ENCODE measurements at places on chromosomes 5 and 9. TPM values are rescaled to one million over a fixed set of nuclear protein-coding genes. Genes with fewer than 3 reads are reported as not detected.

BTNL3 gene
- total RNA-seq = not detected

TNC gene
- total RNA-seq = 1.2 TPM

MTX3 gene
- total RNA-seq = 8.8 TPM

TMEM252 gene
- total RNA-seq = not detected

NTRK2 gene
- total RNA-seq = 5.4 TPM

HAPLN1 gene
- 7.4 TPM for total RNA-seq

OR1J4 gene
- total RNA-seq = not detected

ACTBL2 gene
- not detected for total RNA-seq

ENTREP1 gene
- total RNA-seq = not detected

ELAVL2 gene
- total RNA-seq = 0.77 TPM

PCDHGA10 gene
- total RNA-seq = 6.9 TPM

SLC1A3 gene
- 18.7 TPM for total RNA-seq

AJM1 gene
- total RNA-seq = 2.0 TPM

PLAC8L1 gene
- not detected for total RNA-seq

MAPK9 gene
- 20.4 TPM for total RNA-seq

PHF24 gene
- 1.0 TPM for total RNA-seq

ECSCR gene
- 1.0 TPM for total RNA-seq

PLEKHG4B gene
- not detected for total RNA-seq

AGXT2 gene
- not detected for total RNA-seq

PRR16 gene
- total RNA-seq = 18.0 TPM

BRD3OS gene
- total RNA-seq = 26.0 TPM

RNF180 gene
- total RNA-seq = 3.8 TPM

TAS2R1 gene
- total RNA-seq = not detected

GDA gene
- not detected for total RNA-seq

HARS1 gene
- total RNA-seq = 51.8 TPM

FOXD4L3 gene
- total RNA-seq = not detected

TEX48 gene
- not detected for total RNA-seq

FOXD1 gene
- total RNA-seq = 8.9 TPM

ADCY2 gene
- total RNA-seq = not detected

LECT2 gene
- total RNA-seq = not detected

PLPP7 gene
- total RNA-seq = 8.5 TPM

SLC36A3 gene
- not detected for total RNA-seq

PPP1R26 gene
- total RNA-seq = 9.1 TPM

MZB1 gene
- not detected for total RNA-seq

TMEM215 gene
- total RNA-seq = not detected

HACD4 gene
- 3.7 TPM for total RNA-seq

SLC25A2 gene
- not detected for total RNA-seq

IL4 gene
- total RNA-seq = not detected

Data from pericardium fibroblast (primary cell).